ENCODE measurements at places on chromosomes 13 and 19.

DNA sequence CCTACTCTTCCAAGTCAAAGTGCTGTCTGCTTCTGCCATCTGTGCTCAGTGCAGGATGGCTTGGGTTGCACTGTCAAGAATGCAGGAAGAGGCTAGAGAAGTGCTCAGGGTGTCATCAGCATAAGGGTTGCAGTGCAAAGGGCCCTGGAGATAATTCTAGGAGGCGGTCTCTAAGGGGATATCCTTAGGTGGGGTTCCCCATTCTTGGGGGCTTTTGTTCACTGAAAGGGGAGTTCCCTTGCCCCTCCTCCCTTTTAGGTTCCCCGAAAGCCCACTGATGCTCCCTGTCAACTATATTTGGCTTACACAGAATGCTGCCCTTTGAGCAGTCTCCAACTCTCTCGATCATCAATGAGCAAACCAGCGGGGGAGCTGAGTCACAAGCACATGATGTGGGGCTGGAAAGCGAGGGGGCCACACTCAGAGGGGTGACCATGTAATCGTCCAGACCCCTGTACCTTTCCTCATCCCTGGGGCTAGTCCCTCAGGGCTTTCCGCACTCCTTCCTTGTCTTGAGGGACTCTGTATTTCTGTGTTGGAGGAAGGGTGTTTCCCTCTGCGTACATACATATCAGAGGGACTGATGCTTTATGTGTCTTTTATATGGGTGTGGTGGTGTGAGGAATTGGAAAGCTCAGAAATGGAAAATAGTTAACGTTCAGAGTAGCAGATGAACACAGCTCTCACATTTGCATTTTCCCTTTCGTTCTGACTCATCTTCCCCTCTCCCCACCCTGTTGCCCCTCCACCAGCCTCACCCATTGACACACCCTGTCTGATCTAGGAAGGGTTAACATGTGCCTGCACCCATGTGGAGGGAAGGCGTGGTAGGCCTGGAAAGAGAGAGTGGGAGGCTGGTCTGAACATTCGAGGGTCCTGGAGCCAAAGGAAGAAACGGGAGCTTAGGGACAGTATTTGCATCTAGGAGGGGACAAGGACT is 6.7 kb downstream of the ZBTB32 start:
- DNase-seq: no peak

- DNase-seq: no peak
Measured at GRCh38 chr19:58296104-58296503, 9.1 kb upstream of the ERVK3-1 start.

- DNase-seq: no peak
Measured at GRCh38 chr13:76632401-76633044, 253.7 kb downstream of the KCTD12 start.

GRCh38 chr13:33236021-33236420 is 49.5 kb downstream of the STARD13 start:
- DNase-seq: no peak

DNA sequence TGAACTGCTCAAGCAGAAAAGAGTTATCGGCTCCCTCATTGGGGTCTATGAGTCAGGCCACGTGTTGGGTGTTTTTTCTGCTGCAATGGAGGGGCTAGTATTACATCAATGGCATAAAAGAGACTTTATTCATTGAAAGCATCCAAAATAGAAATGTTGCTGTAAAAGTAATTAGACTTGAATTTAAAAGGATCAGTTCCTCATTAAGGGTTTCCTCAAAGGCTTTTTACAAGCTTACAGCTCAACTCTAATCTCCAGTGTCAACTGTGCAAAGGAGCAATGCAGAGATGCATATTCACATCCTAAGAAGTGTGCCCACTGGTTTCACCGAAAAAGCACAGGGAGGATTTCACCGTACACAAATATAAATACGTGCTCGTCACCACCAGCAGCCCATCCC is 300.3 kb downstream of the FOXO1 start:
- DNase-seq: no peak

DNA sequence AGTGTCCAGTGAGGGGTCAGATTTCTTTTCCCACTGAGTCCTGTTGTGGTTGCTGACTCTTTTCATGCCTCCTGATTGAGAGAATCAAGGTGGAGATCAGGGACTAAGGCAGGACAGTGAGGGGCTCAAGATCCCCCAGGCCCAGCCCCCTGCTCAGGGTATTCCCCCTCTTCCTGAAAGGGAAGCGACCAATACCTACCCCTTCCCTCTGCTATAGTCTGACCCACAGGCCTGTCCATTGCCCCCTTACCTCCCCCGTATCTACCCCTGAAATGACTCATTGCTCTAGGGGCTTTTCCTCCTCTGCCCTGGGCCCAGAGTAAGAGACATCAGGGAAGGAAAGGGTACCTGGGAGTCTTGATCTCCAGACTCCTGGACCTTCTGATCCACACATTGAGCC is 1320.5 kb downstream of the UQCRFS1 start:
- no peak for DNase-seq

- no peak for DNase-seq
Measured at GRCh38 chr19:48950830-48951519, 3.7 kb upstream of the BAX start.

GRCh38 chr13:52911340-52911739 is 62.9 kb upstream of the PCDH8 start:
- DNase-seq: no peak

- DNase-seq: peak; percentile 42
Measured at GRCh38 chr19:35284153-35285094, 2.1 kb downstream of the HAMP start.

- DNase-seq: peak; percentile 63
Measured at GRCh38 chr13:32340914-32341313, 25.6 kb downstream of the BRCA2 start.

DNA sequence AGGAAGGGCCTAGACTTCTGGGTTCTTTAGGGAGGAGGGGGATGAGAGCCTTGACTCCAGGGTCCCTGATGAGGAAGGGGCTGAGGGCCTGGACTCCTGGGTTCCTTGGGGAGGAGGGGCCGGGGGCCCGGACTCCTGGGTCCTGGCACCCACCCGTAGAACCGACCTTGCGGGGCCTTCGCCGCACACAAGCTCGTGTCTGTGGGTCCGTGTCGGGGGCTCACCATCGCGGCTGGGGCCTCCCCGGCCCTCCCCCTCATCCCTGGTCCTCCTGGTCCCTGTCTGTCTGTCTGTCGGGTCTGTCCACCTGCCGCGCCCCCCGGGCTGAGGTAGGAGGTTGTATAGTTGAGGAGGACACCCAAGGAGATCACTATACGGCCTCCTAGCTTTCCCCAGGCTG is 662 bp upstream of the SPACA6 start:
- DNase-seq: no peak

DNA sequence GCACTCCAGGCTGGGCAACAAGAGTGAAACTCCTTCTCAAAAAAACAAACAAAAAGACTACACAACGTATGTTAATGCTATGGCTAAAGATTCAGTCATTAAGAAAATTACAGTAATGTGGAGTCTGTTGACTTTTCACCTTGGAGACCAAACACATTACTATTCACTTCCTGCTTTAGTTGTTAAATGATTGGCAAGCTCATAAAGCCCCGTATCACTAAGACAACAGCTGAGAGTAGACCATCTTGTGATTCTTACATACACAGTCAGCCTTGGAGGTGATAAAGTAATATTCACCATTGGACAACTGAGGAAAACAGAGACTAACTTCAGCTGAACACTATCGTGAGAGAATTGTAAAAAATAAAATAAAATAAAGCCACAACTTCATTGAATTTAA is 86.5 kb downstream of the KCTD12 start:
- DNase-seq: no peak

- no peak for DNase-seq
Measured at GRCh38 chr13:102993348-102993747, 72.9 kb downstream of the SLC10A2 start.

DNA sequence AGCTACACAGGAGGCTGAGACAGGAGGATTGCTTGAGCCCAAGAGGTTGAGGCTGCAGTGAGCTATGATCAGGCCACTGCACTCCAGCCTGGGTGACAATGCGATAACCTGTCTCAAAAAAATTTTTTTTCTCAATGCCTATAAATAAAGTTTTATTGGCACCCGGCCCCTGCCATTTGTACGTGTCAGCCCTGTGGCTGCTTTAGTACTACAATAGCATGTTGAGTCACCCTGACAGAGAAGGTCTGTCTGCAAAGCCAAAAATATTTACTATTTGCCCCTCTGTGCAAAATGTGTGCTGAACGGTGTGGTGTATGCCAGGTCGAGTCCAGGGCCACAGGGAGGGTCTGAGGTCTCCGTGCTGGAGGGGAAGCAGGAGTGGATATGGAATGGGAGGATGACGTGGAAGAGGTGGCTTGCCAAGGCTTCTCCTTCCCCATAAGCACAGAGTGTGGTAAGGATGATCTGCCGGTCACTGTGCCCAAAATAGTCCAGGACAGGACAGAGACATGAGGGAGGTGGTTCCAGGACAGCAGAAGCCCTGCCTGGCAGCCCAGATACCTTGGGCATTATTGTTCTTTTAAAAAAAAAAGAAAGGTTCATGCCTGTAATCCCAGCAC is 10.0 kb downstream of the NMRK2 start:
- peak; percentile 40 for DNase-seq

- no peak for DNase-seq
Measured at GRCh38 chr13:110347535-110348308, 40.6 kb downstream of the COL4A2 start.

- DNase-seq: no peak
Measured at GRCh38 chr13:94656766-94657165, 55.1 kb downstream of the GPR180 start.

- no peak for DNase-seq
Measured at GRCh38 chr19:45819769-45820168, 4.7 kb upstream of the RSPH6A start.

- DNase-seq: peak; percentile 22
Measured at GRCh38 chr13:19927117-19927748, 31.3 kb upstream of the ZMYM2 start.

DNA sequence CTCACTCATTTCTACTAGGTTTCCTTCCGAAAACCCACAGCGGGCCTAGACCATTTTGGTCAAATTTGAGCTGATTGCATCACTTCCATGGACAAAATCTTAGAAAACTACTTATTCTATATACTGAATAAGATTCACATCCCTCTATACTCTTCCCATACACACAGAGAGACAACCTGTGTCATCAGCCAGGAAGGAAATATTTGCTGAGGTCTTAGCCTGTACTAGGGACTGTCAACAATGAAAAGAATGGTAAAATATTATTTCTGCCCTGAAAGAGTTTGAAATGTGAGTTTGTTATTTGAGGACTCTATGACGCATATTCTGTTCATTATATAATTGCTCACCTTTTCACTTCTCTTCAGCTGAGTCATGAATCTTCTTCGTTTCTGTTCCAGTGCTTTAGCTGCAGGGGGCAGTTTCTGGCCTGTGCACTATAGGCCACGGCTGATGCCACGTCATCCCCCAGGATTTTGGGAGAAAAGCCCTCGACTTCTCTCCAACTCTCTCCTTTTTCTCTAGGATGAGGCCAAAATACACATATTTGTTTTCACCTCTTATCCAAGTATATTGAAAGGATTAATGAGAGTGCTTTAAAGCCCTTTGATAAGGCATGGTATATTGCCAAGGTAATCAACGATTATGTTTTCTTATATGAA is 47.7 kb downstream of the GSX1 start:
- no peak for DNase-seq

DNA sequence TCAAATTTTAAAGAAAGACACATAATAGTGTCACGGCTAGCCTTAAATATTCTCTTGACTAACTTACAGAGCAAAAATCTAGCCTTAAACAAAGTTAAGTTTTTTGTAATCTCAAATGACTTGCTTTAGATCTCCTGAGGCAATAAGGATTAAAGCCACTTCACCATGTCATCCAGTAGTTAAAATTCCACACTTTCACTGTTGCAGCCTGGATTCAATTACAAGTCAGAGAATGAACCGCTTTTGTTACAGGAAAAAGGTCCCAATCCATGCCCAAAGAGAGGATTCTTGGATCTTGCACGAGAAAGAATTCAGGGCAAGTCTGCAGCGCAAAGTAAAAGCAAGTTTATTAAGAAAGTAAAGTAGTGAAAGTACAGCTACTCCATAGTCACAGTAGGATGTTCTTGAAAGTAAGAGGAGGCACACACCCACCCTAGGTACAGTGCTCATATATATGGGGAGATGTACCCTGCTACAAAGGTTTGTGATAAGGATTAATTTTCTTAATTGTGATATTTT is 34.6 kb upstream of the CD177 start:
- DNase-seq: no peak

GRCh38 chr19:10195199-10195519 is 406 bp upstream of the DNMT1 start:
- DNase-seq: no peak

GRCh38 chr13:78576261-78576660 is 27.1 kb downstream of the POU4F1 start:
- no peak for DNase-seq

- DNase-seq: peak; percentile 38
Measured at GRCh38 chr13:72808917-72809500, 27.1 kb downstream of the PIBF1 start.

DNA sequence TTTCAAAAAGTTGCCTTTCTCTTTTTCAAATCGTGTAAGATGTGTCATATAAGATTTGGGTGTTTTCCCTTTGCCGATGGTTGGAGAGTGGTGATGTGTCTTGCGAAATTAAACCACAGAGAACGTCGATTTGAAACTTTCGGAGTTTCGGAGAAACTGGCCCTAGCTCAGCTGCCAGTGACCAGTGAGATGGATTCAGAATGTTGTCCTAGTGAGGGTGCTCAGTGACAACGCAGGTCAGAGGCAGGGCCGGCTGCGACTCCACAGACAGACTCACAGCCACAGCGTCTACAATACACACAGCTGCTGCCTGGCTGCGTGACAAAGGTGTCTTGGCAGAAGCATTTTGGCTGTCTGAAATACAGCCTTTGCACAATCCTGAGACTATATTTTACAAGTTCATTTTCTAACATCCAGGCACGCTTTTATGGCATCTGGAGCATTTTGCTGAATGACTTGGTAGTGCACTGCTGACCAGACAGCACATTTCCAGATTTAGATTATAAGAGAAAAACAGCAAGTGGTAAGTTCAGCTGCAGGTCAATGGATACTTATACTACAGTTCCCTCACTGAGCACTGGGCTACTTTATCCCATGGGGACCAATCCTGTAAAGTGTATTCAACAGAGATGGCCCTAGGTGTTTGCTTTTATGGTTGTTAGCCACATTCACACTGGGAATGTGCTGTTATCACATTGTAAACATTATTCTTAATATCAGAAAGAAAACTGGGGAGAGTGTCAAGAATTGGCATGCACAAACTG is 207.5 kb downstream of the KCNRG start:
- peak; percentile 53 for DNase-seq

DNA sequence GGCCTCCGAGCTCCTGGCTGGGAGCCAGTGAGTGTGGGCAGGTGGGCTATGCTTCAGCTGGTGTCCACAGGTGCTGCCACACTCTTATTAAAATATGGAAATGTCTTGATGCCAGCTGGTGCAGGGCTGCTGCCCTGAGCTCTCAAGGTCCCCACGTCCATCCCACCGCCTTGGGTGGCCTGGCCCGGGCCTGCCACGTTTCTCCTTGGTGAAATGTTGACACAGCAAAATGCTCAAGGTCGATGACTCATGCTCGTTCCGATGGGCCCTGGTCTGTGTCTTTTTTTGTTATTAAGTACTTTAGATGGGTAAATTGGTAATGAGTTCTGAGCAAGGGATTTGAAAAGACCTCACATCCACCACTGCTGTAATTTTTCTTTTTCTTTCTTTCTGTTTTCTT is 524.7 kb downstream of the MYO16 start:
- DNase-seq: no peak

GRCh38 chr19:46979126-46980105 is 40.2 kb upstream of the NPAS1 start:
- DNase-seq: no peak

Data from KBM-7 (cell line).